ENCODE measurements at places on chromosomes 13 and 19. TPM values are rescaled to one million over a fixed set of nuclear protein-coding genes. Genes with fewer than 3 reads are reported as not detected.

Gene GSX1
- total RNA-seq, result not detected

Gene DACH1
- not detected for total RNA-seq

Gene RDH8
- total RNA-seq, result not detected

Gene MUC16
- not detected for total RNA-seq

Gene FPR1
- total RNA-seq, result not detected

Gene S1PR5
- not detected for total RNA-seq
